ENCODE measurements at places on chromosomes 11 and 22.
A peak's percentile ranks its signal among the peaks of the same experiment; 100 is the strongest.

DNA sequence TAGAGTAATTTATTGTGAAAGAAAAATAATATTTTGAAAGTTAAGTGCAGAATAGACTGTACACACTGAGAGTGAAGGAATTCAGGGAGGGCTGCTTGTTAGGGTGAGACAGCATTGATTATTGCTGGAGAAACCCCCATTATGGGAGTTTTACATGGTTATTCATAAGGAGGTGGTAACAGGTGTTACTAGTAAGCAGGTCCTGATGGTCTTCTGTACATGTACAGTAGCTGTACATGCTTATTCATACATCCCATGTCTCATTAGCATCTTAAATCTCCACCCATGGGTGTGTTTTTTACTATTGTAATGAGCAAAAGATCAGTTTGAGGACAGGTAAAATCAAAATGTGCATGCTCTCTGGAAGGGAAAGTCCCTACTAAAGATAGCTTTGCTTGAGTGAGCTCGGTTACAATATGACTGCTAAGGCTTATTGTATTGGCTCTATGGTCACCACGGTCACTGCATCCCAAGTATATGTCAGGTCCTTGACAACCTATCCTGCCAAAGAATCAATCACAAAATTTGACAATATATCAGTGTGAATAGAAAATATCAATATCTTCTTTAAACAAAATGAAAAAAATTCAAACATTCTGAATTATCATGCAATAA is 6.2 kb downstream of the KDM4F start:
- DNase-seq, result no peak

DNA sequence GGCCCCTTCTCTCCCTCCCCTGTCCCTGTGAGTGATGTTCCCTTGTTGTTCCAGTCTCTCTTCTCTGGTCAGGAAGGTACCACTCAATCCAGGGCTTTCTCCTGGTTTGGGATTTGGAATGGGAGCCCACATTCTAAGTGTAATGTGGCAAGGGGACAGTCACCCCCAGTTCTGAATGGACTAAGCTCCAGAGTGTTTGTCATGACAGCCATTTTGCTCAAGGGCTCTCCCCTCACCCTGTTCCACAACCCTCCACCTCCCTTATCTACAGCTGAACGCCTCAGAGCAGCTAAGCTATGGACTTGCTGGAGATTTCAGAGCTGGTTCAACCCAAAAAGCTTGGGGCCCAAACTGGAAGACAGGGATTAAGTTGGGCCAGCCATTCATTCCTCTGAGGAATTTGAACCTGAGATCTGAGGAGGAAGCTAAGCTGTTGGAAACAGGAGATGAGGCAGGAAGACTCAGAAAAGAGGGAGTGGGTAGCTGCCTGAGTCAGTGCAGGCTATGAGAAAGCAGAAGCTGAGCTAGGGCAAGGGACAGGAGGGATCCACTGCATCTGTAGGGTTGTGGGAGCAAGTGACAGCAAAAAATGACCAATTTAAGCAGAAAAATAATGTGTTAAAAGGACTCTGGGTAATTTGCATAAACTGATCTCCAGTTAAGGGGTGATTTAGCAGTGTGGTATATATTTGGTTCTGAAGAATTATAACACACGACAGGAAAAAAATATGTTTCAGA is 22.9 kb upstream of the FCHSD2 start:
- DNase-seq, result no peak

- DNase-seq, result no peak
These were observed 12.1 kb downstream of the DPP3 start for GRCh38 chr11:66492161-66492865.

- DNase-seq, result peak; percentile 56
These were observed 34.5 kb downstream of the COMMD9 start for GRCh38 chr11:36254713-36255112.

- DNase-seq, result peak; percentile 68
These were observed 8.6 kb upstream of the CD3E start for GRCh38 chr11:118295815-118296454.

GRCh38 chr22:19974935-19975706 is 33.5 kb upstream of the TXNRD2 start:
- peak; percentile 51 for DNase-seq

DNA sequence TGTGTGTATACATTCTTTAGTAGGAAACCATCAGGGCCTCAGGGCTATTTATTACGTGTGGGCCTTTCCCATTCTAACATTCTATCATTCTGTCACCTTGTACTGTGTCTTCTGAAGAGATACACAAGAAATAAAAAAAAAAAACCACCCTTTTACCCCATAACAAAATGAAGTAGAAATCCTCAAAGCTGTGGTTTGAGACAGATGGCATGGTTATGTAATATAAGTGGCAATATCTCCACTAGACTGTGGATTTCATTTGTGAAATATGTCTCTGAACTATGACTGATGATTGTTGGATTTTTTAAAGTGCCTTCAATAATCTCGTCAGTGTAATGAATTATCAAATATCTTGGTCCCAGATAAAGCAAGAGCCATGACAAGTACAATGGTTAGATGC is 150.0 kb upstream of the BLID start:
- DNase-seq, result no peak

GRCh38 chr11:30917859-30918478 is 331.8 kb upstream of the MPPED2 start:
- DNase-seq, result peak; percentile 13

DNA sequence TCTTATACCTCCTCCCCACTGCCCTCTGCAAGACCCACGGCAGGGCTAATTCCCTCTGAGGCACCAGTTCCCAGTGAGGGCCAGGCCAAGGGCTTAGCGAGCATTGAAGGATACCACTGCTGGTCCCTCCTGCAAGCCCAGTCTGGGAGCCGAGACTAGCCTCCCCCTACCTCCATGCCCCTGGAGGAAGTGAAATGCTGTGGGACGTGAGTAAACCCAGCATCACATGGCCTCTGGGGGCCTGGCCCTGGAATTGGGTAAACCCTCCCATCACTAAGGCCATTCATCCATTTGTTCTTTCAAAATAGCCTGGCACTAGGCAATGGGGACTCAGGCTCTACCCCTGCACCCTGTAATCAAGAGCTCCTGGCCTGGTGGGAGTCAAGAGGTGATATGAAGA is 24.7 kb downstream of the ARAP1 start:
- no peak for DNase-seq

GRCh38 chr22:36405671-36406538 is 18.1 kb upstream of the MYH9 start:
- DNase-seq, result no peak

DNA sequence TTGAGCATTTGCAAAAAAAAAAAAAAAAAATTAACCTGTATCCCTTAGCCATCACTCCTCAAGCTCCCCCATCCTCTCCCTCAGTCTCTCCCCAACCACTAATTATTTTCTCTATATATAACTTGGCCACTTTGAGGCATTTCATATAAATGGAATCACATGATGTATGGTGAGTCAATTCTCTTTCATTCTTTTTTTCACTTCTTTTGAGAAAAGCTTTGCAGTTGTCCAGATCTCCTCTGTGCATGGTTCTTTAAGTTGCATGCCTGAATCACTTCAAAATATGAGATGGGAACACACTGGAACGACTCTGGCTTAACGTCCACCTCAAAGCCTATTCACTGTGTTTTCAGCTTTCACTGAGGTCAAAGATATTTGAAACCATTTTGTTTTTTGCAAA is 40.7 kb downstream of the SHANK2 start:
- no peak for DNase-seq

GRCh38 chr22:49226096-49226495 is 601.6 kb downstream of the BRD1 start:
- DNase-seq, result no peak

GRCh38 chr22:22241554-22241898 is 3.1 kb upstream of the VPREB1 start:
- DNase-seq, result no peak

- no peak for DNase-seq
These were observed 3.1 kb downstream of the C11orf97 start for GRCh38 chr11:94515398-94515797.

DNA sequence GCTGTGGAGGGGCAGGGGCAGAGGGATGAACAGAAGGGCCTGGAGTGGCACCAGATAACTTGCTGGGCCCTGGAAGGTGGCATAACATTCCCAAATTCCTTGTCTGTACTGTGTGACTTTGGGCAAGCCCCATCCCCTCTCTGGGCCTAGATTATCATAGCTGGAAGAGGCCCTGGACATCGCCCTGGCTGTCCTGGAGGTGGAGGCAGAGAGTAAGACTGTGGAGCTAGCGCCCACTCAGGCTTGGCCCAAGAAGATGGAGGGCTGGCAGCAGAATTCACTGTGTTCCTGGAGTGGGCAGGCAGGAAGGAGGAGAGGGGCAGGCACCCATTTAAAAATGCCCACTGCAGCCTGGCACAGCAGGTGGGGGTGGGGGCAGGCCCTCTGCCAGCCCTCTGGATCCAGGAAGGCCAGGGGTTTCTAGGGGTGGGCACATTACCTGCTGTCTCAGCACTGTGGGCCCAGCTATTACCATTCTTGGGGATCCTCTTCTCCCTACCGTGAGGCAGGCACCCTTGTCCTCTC is 22.6 kb downstream of the ARHGEF17 start:
- DNase-seq, result no peak

- DNase-seq, result no peak
These were observed 3.4 kb upstream of the FAM83F start for GRCh38 chr22:39991159-39991860.

DNA sequence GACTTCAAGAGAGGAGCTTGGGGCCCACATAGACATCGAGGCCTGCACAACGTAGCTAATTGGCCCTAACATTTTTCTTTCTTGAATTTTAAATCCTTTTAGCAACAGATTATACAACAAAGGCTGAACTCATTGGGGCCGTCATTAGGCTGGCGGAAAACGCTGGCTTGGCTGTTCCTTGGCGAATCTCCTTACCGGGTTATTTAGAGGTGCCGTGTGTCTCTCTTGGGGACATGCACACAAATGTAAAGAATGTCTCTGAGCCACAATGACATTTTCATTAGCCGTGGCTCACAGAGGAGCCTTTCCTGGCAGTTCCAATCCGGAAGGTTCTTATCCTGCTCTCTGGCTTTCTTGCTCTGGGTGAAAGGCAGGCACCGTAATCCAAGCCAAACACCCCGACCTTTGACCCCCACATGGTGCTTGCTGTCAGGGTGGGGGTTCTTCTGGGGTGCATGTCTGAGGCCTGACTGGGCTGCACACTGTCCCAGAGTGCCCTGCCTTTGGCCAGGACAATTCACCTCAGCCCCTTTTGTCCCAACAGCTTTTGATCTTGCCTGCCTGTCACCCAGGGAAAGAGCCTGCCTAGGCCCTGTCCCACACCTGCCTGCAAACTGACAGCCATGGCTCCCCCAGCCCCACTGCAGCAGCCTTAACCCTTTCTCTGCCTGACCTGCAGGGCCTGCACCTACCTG is 9.2 kb upstream of the FGF3 start:
- DNase-seq, result no peak

DNA sequence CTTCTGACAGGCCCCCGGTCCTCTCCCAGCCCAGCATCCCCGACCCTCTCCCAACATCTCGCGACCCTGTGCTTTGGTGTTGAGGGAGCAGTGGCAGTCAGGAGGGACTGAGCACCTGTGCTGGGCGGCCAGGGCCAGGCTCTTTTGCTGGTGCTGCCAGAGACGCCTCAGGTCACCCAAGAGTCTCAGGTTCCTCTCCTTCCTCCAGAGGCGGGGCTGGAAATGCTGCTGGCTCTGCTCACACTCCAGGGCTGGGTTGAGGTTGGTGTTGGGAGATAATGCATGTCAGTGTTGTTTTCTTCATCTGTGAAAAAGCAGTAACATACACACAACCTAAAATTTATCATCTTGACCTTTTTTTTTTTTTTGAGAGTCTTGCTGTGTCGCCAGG is 1.2 kb upstream of the IGLL1 start:
- DNase-seq, result no peak

DNA sequence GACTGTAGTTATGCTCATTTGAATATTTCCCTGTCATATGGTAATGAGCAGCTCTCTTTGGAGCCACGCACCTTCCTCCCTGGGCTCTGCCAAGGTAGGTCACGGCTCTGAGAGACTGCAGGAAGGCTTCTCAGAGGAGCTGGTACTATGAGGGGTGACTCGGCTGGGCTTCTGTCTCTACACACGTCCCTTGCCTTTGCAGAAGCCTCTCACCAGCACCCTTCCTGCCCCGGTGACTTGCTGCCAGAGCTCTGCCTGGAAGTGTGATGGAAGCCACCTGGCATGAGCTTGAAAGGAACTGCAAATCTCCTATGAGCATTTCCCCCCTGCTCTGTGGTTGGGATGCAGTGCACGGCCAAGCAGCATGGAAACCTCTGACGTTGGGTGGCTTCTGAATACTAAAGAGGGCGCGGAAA is 74.2 kb downstream of the KIRREL3 start:
- DNase-seq, result no peak

DNA sequence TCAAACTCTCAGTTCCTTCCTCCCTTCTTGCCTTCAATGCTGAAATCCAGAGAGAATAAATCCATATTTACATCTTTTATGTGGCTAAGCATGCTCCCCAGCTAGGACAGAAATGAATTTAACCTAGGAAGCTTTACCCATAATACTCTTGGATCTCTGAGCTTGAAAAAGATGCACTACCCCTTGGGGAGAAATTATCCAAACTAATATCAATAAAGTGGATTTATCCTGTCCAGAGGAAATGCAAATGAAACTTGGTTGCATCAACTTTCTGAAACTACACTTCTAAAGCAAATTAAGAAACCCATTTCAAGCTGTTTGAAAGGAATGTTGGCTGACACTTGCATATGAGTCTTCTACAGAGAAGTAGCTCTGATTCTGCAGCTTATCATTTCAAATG is 347.9 kb downstream of the TTC28 start:
- DNase-seq, result no peak

- DNase-seq, result no peak
These were observed 313.1 kb downstream of the C11orf87 start for GRCh38 chr11:109735128-109735527.

GRCh38 chr11:88555018-88555828 is 217.7 kb upstream of the CTSC start:
- peak; percentile 85 for DNase-seq

DNA sequence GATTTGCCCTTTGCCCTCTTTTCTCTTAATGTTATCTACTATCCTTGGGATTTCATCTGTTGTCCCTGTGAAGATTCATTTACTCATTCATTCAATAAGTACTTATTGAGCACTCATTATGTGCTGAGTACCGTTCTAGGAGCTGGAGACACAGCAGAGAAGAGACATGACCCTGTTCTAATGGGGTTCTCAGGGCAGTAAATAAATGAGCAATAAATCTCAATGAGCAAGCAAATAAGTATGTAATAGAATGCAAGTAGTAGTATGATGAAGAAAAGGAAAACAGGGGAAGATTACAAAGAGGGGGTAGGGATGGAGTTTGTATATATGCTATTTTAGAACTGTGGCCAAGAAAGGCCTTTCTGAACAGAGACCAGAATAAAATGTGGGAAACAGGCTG is 34.2 kb upstream of the NRIP3 start:
- no peak for DNase-seq

- no peak for DNase-seq
These were observed 78.6 kb upstream of the CLPB start for GRCh38 chr11:72512956-72513355.

DNA sequence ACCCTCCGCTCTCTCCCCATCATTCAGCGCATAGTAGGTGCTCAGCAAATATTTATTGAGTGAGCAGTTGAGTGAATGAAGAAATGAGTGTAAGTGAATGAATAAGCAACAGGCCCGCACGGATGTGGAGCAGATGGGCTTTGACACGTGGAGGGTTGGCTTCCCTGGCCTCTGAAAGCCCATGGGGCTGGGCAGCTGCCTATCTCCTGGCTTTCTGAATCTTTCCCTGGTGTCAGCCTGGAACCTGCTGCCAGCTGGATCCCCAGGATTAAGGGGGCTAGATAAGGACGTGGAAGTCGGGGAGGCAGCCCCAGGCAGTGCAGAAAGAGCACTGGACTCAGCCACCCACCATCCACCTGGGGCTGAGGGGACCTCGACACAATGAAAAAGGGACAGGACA is 12.6 kb downstream of the IL2RB start:
- DNase-seq, result no peak

All from RWPE1 (cell line).